ENCODE measurements at places on chromosomes 5 and 9.

GRCh38 chr9:126694206-126695081 is 80.7 kb downstream of the LMX1B start:
- no peak for DNase-seq

GRCh38 chr5:172670005-172670402 is 28.9 kb downstream of the NEURL1B start:
- no peak for DNase-seq

DNA sequence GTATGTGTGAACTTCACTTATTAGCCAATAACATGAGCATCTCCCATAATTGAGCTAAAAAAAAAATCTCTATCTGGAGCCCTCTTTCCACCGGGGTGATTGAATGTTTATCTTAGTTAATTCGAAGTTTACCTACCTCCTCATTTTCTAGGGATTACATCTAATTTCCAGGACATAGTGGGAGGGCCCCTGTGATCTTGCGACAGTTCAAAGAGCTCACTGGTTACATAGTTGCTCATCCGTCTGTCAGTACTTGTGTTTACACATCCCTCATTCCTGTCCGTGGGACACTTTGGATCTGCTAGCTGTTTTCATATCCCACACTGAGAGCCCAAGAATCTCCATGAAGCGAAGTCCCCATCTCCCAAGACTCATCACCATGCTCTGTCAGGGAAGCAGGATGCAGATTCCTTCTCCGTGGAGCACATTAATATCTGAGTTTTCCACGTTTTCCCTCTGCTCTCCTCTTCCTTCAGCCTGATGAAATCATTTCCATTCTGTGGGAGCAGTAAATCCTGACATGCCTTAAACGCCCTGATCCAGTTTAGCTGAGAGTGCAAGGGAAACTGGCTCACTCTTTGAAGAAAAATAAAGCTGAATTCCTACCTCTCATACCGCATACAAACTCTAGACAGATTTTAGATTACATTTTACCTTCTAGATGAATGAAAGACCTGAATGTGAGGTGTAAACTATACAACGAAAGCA is 10.2 kb upstream of the SFXN1 start:
- DNase-seq = no peak

DNA sequence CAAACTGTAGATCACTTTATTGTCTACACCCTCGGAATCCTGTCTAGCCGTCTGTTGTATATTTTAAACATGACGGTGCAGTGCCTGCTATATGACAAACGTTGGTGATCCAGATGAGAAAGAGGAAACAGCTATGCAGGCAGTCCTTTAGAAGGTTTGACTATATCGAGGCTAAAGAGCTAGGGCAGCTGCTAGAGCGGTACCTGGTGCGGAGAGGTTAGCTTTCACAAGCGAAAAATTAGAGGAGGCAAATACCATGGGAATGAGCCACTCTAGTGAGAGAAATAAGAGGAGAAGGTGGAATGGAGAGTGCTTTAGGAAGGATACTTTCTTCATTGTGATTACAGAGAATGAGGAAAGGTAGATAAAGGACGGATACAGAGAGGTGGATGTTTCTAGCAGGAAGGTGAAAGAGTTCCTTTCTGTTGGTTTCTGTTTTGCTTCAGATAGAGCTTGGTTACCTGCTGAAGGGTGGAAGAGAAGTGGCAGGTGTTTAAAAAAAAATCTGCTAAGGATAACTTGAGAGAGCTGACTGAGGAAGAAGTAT is 959 bp upstream of the FBXL17 start:
- DNase-seq = no peak

GRCh38 chr9:130917168-130917960 is 20.8 kb upstream of the QRFP start:
- DNase-seq = no peak

Data from NCI-H2107 (cell line).